ENCODE measurements at places on chromosomes 3 and 15.

- no peak for DNase-seq
Measured at GRCh38 chr3:85355572-85355971, 396.8 kb downstream of the CADM2 start.

DNA sequence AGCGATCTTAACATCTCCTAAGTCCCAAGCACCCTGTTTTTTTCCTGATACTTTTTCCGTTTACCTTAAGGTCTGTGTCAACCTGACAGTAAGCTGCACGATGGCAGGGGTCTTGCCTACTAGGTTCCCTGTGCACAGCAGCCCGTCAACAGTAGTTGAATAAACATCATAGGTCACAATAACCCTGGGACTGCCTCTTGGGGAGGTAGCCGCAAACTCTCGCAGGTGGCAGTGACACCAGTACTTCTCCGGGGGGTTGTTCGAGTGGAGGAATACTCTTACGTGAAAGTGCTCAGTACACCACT, 365 bp upstream of the PDCD6IP start:
- DNase-seq: no peak

GRCh38 chr3:184693011-184693975, 18.6 kb downstream of the MAGEF1 start:
- DNase-seq: no peak

DNA sequence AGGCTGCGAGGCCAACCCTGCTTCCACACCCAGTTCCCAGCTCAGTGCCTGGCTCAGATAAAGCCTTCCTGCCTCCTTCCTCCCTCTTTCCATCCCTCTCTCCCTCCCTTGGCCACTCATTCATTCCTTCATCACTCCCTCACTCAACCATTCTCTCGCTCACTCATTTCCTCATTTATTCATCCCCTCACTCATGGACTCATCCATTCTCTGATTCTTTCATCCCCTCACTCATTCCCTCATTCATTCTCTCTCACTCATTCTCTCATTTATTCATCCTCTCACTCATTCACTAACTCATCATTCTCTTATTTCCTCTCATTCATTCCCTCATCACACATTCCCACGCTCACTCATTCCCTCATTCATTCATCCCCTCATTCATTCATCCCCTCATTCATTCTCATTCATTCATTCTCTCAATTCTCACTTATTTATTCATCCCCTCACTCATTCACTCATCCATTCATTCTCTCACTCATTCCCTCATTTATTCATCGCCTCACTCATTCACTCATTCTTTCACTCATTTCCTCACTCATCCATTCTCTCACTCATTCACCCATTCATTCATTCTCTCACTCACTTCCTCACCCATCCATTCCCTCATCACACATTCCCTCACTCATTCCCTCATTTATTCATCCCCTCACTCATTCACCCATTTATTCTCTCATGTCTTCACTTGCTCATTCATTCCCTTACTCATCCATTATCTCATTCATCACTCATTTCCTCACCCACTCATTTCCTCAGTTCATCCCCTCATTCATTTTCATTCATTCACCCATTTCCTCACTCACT, 13.2 kb downstream of the ABTB1 start:
- DNase-seq: no peak

DNA sequence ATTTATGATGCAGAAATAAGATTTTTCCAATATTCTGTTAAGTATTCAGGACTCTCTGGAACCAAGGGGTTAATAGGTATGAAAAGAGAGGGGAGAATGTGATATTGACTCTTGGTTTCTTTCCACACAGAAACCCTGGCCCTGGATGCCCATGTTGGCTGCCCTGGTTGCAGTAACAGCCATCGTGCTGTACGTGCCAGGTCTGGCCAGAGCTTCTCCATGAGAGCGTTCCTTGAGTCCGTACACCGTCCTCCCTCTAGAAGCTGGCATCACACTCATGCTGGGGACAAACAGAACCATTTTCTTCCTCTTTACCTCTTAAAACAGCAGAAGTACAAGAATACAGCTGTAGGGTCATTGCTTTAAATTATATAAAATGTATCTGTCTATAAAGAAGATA, 81.1 kb upstream of the FLNB start:
- no peak for DNase-seq

GRCh38 chr3:56190771-56191305, 277.4 kb downstream of the ERC2 start:
- no peak for DNase-seq

- DNase-seq: no peak
Measured at GRCh38 chr3:56154297-56154696, 314.0 kb downstream of the ERC2 start.

DNA sequence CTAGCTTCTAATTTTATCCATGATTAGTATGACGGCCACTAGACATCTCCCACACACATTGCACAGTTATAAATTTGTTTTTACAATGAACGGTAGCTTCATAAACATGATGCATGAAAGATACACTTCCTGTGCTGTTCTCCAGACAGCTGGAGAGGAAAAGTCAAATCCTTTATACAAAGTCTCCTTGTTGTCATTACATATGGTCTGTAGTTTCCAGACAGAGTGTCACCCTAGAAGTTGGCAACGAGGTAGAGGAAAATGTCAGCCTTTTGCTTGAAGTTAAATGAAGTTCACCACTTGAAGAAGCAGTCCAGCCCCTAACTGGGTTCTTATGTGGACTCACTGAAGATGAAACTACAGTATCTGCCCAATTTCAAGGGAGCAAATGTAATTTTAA, 253.0 kb upstream of the P2RY1 start:
- no peak for DNase-seq

GRCh38 chr3:141690431-141691072, 47.5 kb upstream of the RNF7 start:
- no peak for DNase-seq

DNA sequence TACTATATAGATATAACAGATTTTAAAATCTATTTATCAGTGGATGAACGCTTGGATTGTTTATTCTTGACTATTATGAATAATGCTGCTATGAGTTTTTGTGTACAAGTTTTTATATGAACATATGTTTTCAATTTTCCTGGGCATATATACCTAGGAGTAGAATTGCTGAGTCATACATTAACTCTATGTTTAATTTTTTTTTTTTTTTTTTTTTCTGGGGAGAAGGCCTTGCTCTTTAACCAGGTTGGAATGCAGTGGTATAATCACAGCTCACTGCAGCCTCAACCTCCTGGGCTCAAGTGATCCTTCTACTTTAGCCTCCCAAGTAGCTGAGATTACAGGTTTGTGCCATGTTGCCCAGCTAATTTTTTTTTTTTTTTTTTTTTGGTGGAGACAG, 9.1 kb downstream of the CIDEC start:
- peak; percentile 51 for DNase-seq

All from HFF-Myc (cell line).